ENCODE measurements at places on chromosomes 7 and 10. TPM values are rescaled to one million over a fixed set of nuclear protein-coding genes. Genes with fewer than 3 reads are reported as not detected.

The LIPJ gene
- not detected for total RNA-seq

The KLF14 gene
- total RNA-seq: not detected

The OR2A42 gene
- total RNA-seq: not detected

The PLXDC2 gene
- total RNA-seq: 1.6 TPM

The CRTAC1 gene
- total RNA-seq: not detected

The ZNF736 gene
- total RNA-seq: 3.2 TPM

The CCDC146 gene
- 1.5 TPM for total RNA-seq

The UTF1 gene
- total RNA-seq: not detected

The AGR2 gene
- 69.2 TPM for total RNA-seq

The PPP1R3C gene
- total RNA-seq: 6.7 TPM

The MRLN gene
- not detected for total RNA-seq

The CFAP46 gene
- total RNA-seq: 0.79 TPM

The PRXL2A gene
- 54.7 TPM for total RNA-seq

The CTAGE4 gene
- 1.4 TPM for total RNA-seq

The PTF1A gene
- total RNA-seq: not detected

The IFIT1B gene
- not detected for total RNA-seq

The MYO3A gene
- total RNA-seq: not detected

The C7orf57 gene
- total RNA-seq: 0.14 TPM

The C10orf143 gene
- 0.71 TPM for total RNA-seq

The TAS2R4 gene
- total RNA-seq: 0.42 TPM

The SLC25A40 gene
- 7.5 TPM for total RNA-seq

The MAGI2 gene
- 0.28 TPM for total RNA-seq

The GATA3 gene
- 0.09 TPM for total RNA-seq

The TRPV5 gene
- total RNA-seq: not detected

The NANOS1 gene
- 0.99 TPM for total RNA-seq

The PDE6C gene
- total RNA-seq: not detected

The SYT15 gene
- total RNA-seq: not detected

The FIS1 gene
- 237 TPM for total RNA-seq

The ACTR3C gene
- 1.8 TPM for total RNA-seq

The INSYN2A gene
- total RNA-seq: not detected

The ZSCAN21 gene
- total RNA-seq: 7.9 TPM

The OPN4 gene
- not detected for total RNA-seq

The C10orf67 gene
- 0.28 TPM for total RNA-seq

The EVX1 gene
- total RNA-seq: not detected

The MSMB gene
- total RNA-seq: 0.84 TPM

The MYL10 gene
- not detected for total RNA-seq
